Amygdala (tissue), 56 donors: ENCODE measurements at places on chromosomes 3 and 15.

- DNase-seq, result no peak
Observed at GRCh38 chr3:140440446-140440845, 237.4 kb upstream of the TRIM42 start.

GRCh38 chr15:25230442-25230841 lies 208.4 kb downstream of the UBE3A start:
- DNase-seq, result no peak

GRCh38 chr3:35932995-35933394 lies 293.7 kb downstream of the ARPP21 start:
- no peak for DNase-seq

GRCh38 chr3:151766454-151766853 lies 32.7 kb downstream of the AADACL2 start:
- no peak for DNase-seq

DNA sequence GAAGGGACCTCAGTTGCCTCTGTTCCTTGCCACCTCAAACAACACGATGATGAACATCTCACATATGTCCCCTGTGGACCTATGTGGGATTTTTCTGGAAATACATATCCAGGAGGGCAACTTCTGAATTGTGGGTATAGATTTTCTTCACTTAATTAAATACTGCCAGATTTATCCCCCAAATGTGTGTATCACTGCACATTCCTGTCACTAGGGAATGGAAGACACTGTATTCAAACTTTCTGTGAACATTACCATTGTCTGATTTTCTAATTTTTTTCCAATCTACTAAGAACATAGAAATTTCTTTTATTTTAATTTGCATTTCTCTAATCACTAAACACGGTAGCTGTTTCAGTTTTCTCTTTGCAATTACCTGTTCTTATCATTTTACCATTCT lies 102.0 kb upstream of the MRPS22 start:
- no peak for DNase-seq

DNA sequence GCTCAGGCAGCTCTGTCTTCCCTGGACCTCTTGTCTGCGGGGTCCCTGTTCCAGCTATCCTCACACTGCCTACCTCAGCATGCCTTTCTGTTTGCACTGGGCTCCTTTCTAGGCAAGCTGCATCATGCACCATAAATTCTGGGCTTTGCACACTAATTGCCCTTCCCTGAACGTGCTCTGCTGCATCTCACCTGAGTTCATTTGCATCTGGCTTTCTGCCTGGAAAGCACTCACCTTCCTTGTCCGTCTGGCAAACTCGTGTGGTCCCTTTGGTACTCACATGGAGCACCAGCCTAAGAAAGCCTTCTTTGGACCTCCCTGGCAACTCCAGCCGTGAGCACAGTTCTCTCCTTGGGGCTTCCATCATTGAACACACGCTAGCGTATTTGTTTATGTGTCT lies 365.6 kb downstream of the SV2B start:
- no peak for DNase-seq

GRCh38 chr15:51121118-51121517 lies 26.4 kb upstream of the TNFAIP8L3 start:
- no peak for DNase-seq

GRCh38 chr15:65275728-65276126 lies 11.0 kb downstream of the PARP16 start:
- no peak for DNase-seq
